ENCODE measurements at places on chromosomes 3 and 15.

GRCh38 chr3:29683018-29683993, 402.4 kb downstream of the RBMS3 start:
- no peak for DNase-seq

DNA sequence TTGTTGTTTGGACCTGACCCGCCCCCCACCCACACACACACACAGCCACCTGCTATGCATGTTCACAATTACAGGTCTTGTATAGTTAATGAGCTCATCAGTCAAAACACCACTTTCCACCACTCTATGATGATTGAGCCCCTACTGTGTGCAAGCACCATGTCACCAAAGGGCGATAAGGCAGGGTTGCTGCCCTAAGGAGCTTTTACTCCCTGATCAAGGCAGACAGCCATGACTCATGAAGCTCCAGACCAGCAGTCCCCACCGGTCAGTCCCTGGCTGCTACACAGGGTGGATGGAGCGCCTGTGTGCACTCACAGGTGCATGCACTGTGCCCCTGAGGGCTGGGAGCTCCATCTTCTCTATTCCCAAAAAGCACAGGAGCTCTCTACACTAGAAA, 270.6 kb downstream of the CLSTN2 start:
- no peak for DNase-seq

DNA sequence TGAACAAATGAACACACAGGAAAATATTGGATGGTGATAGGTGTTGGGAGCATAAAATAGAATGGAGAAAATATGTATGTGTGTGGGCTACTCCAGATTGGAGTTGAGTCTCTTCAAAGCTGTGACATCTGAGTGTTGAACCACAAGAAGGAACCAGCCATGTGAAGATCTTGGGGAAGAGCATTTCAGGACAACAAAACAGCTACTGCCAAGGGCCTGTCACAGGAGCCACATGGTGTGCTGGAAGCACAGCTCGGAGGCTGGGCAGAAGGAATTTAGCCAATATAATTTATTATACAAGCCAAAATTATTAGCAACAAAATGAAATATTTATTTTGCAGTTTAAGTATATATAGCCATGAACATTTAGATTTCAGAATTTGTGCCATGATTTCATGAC, 108.3 kb upstream of the FGF7 start:
- no peak for DNase-seq

- no peak for DNase-seq
Observed at GRCh38 chr3:100105501-100105900, 8.8 kb downstream of the FILIP1L start.

DNA sequence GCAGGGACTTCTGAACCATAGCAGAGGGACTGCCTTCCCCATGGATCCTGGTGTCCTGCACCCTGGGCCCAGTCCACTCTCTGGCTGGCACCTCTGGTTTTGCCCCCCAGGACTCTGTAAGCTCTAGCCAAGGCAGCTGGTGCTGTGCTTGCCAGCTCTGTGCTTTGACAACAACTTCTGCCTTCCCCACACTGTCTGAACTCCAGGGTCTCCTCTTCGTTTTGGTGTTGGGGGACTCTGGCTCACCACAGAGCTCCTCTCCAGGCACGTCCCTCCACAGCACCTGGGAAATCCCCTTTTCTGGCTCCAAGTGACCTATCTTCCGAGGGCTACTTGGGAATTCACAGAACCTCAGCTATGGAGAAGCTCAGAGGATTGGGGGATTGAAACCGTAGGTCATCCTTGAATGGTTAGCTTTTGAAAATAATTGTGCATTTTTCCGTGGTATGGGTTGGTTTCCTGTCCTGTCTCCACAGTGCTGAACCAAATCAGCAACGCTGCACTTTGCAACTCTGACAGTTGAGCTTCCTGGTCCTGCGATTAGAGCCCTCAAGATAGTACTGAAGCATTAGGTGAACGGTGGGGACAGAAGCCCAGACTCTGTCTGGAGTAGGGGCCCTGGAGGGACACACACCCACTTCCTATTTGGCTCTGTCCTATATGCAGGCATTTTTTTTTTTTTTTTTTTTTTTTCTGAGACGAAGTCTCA, 152.4 kb downstream of the APBA2 start:
- DNase-seq = no peak

DNA sequence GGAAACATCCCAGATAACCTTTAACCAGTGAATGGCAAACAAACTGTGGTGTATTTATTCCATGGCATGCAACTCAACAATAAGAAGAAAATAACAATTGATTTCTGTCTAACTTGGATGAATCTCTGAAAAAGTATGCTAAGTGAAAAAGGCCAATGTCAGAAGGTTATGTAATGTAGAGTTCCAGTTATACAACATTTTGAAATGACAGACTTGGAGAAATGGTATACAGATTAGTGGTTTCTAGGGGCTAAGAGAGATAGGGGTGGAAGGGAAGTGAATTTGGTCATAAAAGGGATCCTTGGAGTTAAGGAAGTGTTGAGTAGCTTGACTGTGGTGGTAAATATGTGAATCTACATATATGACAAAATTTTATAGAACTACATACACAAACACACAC, 269.4 kb upstream of the SUCLG2 start:
- no peak for DNase-seq

DNA sequence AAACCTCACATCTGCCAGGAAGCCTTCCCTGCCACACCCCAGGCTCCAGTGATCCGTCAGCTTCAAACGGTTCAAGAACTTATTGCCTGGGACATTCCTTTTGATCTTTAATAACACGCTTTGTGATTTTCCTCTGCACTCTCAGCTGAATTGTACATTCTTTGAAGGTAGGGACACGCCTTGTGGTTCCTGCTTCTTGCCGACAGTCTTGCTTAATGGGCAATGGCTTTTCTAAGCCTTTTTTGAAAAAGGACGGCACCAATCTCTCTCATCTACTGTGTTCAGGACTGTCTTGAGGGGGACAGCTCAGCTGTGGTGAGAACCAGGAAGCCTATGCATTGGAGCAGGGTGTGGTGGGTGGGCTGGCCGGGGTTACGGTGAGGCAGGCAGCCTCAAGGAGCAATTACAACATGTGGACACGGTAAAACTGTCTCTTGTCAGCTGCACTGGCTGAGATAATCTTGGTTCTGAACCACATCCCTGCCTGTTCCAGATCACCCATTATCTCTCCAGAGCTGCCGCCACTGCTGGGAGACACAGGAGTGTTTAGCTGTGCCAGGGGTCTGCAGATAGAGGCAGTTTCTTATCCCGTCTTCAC, 46.0 kb upstream of the GLCE start:
- no peak for DNase-seq

DNA sequence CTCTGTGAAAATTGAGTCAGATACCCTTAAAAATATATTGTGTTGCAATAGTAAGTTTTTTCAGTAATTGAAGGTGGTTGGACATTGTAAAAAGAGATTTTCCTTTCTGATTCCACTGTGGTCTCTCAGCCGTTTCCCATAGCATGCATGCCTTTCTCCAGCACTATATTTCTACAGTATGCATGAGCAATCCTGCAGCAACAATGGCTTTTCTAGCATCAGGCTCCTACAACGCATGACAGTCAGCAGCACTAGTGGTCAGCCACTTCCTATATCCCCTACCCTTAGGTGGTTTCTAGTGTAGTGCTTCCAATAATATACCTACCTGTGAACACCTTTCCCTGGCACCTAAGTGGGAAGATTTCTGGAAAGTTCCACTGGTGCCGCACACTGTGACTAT, 55.4 kb upstream of the SNRPN start:
- no peak for DNase-seq

- no peak for DNase-seq
Observed at GRCh38 chr15:69789648-69790393, 307.9 kb downstream of the TLE3 start.

DNA sequence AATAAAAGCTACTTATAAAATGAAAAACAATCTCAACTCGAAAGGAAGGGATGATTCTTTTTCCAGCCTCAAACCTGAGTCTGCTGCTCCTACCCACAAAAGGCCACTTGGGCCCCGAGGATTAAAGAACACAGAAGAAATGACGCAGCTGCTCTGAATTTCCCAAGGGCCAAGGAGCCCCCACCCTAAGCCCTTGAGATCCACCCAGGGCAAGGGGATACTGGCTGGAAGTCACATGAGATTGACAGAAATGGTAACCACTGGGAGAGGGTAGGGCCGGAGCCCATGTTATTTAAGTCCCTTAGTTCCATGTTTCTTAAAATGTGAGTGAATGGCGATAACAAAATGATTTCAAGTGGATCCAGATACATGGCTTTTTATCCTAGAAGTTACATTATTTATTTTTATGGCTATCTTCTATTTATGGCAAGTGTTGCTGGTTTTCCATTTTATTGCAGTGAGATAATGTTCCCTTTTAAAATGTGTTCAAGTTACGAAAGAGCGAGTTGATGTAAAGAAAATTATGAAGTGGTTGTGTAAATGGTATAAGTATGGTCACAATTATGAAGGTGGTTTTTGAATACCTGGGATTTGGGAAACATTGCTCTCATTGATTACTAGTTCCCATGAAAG, 16.8 kb downstream of the IGDCC4 start:
- no peak for DNase-seq

DNA sequence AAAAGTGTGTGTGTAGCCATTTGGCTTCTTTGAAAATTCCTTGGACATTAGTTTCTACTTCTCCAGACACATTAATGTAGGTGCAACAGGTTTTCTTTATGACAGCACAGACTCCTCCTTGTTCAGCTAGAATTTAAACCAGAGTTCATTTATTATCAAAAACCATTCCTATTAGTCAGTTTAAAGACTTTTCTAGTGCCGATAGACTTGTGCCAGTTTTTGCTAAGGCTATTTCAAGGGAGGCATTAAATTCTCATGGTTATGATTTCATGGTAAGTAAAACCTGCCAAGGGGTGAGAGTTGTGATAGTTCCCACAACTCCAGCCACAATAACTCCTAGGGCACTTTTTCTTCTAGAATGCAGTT, 20.6 kb upstream of the SENP7 start:
- DNase-seq = no peak

- DNase-seq = no peak
Observed at GRCh38 chr15:43487271-43487895, 5.6 kb downstream of the TP53BP1 start.

DNA sequence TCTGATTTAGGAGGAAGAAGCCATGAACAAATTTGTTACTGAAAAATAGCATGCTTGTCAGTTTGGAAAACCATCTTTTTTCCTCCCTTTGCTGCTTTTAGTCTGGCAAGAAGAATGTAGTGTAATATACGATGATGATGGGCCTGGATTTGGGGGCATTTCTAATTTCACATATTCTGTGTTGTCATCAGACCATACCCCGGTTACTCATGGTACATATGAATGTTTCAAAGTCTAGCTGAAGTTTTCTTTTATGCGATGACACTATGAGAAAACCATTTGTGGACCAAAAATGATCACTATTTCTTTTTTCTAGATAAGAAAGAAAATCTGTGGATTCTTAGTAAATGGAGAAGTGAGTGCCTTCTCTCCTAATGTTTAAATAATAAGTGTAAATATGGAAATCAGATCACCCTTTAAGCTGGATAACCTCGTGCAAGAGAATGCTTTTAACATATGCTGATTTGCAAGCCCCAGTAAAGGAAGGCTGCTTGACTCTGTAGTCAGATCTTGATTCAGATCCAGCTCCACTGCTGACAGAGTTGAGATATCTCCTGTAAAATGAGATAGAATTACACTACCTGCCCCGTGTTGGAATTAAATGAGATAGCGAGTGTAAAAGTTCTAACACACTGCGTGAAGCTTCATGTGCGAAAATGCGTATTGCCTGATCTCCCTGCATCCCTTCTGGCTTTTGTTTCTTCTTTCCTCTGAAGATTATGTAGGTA, 3.0 kb downstream of the MEF2A start:
- no peak for DNase-seq

DNA sequence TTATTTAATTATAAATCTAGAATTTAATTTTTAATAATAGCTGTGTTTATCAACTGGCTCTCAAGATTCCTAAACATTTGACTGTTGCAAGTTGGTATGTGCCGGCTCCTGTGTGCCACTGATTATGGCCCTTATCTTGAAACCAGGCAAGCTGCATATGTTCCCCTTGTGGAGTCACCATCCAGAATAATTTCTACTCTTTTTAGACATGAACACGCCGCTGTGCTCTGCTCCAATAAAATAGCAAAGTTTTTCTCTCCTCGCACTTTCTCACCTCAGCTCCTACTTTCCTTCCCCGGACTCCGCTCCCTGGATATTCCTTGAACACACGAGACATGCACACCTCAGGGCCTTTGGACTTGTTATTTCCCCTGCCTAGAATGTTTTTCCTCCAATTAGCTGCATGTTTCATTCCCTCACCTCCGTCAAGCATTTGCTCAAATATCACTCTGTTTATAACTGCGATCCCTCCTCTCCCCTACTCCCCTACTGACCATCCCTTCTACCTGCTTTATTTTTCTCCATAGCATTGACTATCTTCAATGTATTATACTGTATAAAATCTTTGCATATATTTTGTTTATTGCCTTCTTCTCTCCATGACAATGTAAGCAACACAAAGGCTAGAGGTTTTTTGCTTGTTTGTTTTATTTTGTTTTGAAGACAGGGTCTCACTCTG, 26.1 kb upstream of the ERICH6 start:
- no peak for DNase-seq
